ENCODE measurements at places on chromosomes 6 and 20.

- DNase-seq, result no peak
Measured at GRCh38 chr20:33015114-33015484, 7.6 kb downstream of the BPIFB2 start.

GRCh38 chr20:58760856-58761255 is 68.3 kb downstream of the NPEPL1 start:
- DNase-seq, result no peak

DNA sequence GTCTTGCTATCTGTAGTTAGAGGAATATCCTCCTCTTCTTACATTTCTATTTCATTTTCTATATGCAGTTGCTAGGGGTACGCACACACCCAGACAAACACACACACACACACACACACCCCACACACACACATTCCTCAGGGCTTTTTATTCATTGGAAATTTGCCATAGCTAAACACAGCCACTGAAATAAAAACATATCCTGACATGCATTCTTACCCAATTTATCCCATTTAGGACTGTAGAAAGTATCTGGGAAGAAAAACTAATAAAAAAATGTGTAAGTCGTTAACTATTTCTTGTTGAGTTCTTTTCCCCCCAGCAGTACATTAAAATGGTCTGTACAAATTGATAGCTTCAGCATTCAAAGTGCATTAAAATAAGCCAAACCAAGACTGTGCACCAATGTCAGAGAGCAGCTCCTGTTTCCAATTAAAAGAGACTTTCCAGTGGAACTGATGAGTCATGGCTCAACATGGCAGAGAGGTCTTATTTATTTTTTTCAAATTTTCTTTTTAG is 357.9 kb upstream of the AGPAT4 start:
- DNase-seq, result no peak

- DNase-seq, result no peak
Measured at GRCh38 chr20:6605055-6605935, 162.2 kb upstream of the BMP2 start.

DNA sequence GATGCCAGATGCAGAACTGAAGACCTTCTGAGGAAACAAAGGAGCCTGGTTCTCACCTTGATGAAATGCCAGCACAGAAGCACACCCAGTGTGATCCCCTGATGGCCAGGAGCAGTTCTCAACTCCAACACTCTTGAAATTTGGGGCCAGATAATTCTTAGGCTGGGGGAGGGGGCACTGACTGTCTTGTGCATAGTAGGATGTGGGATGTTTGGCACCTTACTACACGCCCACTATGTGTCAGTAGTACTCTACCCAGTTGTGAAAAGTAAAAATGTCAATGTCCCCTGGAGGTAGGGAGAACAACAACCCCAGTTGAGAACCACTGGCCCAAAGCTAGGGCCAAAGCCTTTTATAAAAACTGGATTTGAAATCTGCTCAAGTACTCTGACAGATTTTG is 398.3 kb upstream of the ARID1B start:
- DNase-seq, result no peak

GRCh38 chr6:119201480-119201879 is 123.0 kb upstream of the FAM184A start:
- DNase-seq, result no peak

GRCh38 chr6:16109659-16110305 is 19.1 kb upstream of the MYLIP start:
- DNase-seq, result no peak

DNA sequence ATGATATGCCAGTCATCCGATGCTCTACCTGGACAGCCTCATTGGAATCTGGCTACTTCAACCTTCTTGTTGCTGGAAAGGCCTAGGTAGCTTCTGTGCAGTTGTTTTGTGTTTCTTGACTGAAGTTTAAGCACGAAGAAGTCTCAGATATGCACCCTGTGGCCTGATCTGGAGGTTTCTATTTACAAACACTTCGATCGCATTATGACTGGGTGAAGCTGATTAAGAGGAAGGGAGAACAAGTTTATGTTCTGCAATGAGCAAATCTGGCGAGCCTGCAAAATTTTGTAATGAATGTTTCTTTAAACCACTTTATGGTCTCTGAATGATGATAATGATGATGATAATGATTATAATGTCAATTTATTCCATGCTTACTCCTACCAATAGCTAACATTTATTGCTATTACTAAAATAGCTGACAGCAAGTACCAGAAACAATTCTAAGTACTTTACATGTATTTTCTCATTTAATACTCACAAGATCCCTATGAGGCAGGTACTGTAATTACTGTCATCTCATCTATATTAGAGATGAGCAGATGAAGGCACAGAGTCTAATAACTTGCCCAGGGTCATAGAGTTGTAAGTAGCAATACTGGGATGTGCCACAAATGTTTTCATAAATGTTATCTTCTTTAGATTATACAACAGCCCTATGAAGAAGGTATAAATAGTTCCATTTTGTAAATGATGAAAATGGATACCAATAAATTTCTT is 126.1 kb upstream of the UST start:
- DNase-seq, result no peak

- no peak for DNase-seq
Measured at GRCh38 chr6:149965194-149966020, 1.7 kb downstream of the ULBP1 start.

- no peak for DNase-seq
Measured at GRCh38 chr6:122839472-122839871, 50.4 kb downstream of the SMPDL3A start.

GRCh38 chr20:43029176-43029575 is 160.5 kb downstream of the PTPRT start:
- no peak for DNase-seq

DNA sequence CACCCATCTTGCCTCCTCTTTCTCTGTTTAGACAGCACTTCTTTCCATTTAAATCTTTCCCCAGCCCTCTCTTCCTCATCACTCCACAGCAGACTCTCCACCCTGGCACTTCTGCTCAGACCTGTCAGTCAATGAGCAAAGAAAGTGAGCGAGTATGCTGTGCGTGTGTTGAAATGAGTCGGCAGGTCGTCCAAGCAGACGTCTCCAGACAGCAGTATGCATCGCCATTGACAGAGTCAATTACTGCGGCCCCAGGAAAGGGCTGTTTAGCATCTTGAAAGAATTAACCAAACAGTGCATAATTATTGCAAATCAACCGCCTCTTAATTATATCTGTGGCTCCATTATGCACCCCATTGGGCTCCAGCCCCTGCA is 54.8 kb upstream of the KCNG1 start:
- no peak for DNase-seq

- DNase-seq, result no peak
Measured at GRCh38 chr6:50249493-50249892, 199.8 kb upstream of the DEFB112 start.

- DNase-seq, result no peak
Measured at GRCh38 chr6:28480253-28480932, 35.2 kb downstream of the GPX6 start.

DNA sequence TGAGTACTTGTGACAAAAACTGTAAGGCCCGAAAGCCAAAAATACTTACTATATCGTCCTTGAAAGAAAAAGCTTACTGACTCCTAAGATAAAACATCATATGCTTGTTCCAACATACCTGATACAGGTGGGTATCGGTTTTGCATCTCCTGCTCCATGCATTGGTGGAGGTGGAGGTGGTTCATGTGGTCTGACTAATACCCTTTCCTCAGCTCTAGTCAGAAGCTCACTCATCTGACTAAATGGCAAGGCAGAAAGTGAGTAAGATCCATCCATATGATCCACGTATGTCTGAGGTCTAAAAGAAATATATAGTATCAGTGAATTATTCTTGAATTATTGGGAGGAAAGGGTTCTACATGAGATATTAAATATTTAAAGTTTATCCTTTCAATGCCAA is 76.2 kb downstream of the WASF1 start:
- no peak for DNase-seq

Measured in stimulated activated CD4-positive, alpha-beta T cell treated with anti-CD3 and anti-CD28 coated beads, Interleukin-15, amount 100 ng/mL, for 1 hour (primary cell).